ENCODE measurements at places on chromosomes 2 and 18.
A peak's percentile ranks its signal among the peaks of the same experiment; 100 is the strongest.

GRCh38 chr2:41400088-41400665 lies 647.6 kb upstream of the PKDCC start:
- DNase-seq, result no peak

DNA sequence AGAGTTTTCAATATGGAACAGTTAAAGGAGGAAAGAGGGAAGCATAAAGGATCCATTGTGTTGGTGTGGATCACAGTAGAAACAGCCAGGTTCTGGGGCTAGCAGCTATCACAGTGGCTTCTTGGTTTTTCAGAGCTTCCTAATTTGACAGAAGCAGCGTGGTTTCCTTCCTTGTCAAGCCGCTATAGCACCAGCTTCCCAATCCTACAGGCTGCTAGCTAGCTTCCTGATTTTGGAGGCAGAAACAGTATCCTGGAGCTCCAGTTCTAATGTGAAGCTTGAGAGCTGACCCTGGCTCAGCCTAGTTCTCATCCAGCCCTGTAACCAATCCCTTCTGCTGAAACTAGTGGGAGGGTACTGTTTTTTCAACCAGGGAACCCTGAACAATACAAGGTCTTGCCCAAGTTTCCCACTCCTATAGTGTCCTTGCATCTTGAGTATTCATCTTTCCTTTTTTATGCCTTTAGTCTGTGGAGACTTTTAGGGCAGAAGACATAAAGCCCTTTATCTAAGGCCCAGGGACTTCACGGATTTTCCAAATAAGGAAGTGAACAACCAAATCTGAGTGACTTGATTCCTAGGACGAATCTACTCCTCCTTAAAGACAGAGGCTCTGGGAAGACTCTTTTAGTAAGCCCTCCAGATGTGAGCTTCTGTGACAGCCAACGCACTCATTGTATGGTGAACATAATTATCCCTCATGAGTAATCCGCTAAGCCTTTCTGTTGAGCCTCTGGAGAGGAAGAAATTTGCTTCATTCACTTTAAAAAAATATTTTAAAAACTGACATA lies 33.8 kb downstream of the CCDC93 start:
- DNase-seq, result no peak

GRCh38 chr18:47865183-47865582 lies 65.3 kb downstream of the SMAD2 start:
- no peak for DNase-seq

DNA sequence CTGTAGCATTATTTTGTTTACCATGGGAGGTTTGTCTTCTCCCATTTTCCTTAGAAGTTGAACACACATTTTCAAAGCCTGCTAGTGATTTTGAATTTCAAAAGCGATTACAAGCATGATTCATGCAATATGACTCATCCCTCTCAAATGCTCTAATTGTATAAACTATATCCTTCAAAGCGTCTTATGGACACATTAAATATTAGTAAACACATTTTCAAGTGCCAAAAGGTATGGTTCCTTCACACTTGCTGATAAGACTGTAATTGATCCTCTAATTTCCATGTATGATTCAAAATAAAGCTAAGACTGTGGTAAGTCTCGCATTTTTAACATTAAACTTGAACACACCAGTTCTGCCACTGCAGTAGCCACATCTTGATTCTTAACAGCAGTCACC lies 512.9 kb downstream of the LRRTM4 start:
- no peak for DNase-seq

DNA sequence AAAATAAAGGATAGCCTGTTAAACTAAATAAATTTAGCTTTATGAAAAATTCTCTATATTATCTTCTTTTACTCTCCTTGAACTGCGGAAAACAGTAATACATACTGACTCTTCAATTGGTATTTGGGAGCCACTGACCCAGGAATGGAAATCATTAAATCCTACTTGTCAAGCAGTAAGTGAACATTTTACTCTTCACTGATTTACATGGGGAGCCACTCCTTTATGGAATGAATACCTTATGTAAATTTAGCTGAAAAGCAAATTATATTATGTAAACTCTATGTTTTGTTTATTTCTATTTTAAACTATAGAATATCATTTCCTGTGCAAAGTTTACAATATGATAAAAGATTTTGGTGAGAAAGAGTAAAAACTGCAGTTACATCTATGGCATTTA lies 85.2 kb downstream of the STRADB start:
- no peak for DNase-seq

- DNase-seq, result no peak
Measured at GRCh38 chr2:242020196-242021004, 150.9 kb downstream of the RTP5 start.

- DNase-seq, result no peak
Measured at GRCh38 chr2:142974288-142975024, 97.0 kb downstream of the KYNU start.

DNA sequence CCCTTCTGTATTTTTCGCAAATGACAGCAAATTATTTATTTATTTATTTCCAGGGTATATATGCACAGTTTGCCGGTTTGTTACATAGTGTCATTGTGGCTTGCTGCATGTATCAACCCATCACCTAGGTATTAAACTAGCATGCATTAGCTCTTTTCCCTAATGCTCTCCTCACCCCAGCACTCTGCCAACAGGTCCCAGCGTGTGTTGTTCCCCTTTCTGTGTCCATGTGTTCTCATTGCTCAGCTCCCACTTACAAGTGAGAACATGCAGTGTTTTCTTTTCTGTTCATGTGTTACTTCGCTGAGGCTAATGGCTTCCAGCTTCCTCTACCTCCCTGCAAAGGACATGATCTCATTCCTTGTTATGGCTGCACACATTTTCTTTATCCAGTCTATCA lies 592.3 kb downstream of the TRIB2 start:
- DNase-seq, result no peak

DNA sequence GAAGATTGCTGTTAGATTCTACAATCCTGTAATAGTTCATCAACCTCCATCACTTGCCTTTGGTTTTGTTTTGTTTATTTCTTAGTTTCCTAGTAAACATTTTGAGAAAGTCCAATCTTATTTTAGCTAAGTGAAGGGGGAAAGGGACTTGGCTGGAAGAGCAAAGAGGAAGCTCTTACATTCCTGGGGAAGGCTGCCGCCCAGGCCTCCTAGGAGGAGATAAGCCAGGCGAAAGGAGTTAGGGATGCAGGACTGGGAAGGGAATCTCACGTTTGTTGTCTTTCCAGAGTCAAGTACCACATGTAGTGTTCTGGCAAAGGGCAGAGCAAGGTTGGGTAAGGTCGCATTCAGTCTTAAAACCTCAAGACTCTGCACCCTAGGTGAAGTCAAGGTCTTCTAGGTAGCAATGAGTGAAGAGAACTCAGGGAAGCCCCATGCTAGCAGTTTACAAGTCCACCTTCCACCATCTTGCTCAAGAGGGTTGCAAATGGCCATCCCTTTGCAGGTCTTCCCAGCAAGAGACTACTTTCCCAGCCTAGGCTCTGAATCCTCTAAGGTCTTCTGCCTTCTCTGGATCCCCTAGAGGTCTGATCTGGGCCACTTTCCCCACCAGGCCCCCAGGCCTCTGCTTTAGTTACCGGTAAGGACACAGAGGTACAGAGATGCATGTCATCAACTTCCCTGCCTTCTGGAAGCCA lies 320.7 kb downstream of the CYP26B1 start:
- DNase-seq, result no peak

- peak; percentile 85 for DNase-seq
Measured at GRCh38 chr2:152335016-152335725, at the start of gene FMNL2. FMNL2 (plus strand) TSS chr2:152335174.

- peak; percentile 92 for DNase-seq
Measured at GRCh38 chr2:231662028-231662810, 46.1 kb upstream of the PTMA start.

DNA sequence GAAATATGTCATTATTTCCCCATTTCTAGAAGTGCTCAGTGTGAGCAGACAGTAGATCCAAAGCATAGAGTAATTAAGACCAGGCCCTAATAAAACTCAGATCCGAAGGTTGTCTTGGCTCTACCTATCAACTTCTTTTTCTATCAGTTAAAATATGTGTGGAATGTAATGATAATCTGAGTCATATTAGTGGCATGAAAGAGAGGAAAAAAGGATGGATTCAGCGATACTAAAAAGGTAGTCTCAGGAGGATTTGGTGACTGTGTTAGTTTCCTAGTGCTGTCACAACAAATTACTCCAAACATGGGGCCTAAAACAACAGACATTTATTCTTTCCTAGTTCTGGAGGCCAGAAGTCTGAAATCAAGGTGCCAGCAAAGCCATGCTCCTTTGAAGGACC lies 103.7 kb upstream of the NABP1 start:
- DNase-seq, result no peak

DNA sequence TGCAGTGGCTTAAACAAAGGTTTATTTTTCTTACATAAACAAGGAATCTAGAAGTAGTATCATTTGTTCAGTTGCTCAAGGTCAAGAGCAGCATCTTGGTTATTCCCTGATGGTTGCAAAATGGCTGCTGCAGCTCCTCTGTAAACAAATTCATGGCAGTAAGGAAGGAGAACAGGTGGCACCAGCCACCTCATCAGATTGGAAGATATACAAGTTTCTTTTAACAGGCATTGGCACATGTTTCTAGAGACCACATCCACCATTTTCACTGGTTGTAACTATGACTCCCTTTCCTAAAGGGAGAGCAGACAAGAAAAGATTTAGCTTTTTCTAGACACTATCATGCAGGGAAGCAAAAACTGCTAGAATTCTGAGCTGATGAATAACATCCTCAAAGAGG lies 46.3 kb downstream of the PKDCC start:
- no peak for DNase-seq

- no peak for DNase-seq
Measured at GRCh38 chr18:80105369-80106167, 3.5 kb upstream of the ADNP2 start.

DNA sequence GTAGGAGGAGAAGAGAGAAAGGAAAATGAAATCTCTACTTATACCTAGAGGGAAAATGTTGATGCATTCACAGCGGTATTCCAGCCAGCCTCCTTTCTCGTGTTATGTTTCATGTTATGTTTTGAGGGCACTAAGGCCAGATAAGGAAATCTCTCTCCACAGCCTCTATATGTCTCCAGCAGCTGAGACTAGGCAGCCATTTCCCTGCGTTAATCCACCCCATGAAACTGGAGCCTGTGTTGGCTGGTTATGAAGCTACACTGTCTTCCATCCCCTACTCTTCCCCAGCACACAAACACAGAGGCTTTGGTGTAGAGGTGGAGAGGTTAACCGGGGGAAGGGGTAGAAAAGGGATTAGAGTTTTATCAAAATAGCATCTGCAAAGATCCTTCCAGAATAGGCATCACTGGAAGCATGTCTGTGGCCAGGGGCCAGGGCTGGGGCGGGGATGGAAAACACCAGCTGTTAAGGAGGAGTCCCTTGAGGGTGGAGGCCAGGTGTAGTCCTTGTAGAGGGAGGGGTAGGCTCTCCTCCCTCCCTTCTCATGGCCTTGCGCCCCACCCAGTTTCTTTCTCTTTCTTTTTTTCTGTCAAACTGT lies 100.9 kb upstream of the TNP1 start:
- no peak for DNase-seq

DNA sequence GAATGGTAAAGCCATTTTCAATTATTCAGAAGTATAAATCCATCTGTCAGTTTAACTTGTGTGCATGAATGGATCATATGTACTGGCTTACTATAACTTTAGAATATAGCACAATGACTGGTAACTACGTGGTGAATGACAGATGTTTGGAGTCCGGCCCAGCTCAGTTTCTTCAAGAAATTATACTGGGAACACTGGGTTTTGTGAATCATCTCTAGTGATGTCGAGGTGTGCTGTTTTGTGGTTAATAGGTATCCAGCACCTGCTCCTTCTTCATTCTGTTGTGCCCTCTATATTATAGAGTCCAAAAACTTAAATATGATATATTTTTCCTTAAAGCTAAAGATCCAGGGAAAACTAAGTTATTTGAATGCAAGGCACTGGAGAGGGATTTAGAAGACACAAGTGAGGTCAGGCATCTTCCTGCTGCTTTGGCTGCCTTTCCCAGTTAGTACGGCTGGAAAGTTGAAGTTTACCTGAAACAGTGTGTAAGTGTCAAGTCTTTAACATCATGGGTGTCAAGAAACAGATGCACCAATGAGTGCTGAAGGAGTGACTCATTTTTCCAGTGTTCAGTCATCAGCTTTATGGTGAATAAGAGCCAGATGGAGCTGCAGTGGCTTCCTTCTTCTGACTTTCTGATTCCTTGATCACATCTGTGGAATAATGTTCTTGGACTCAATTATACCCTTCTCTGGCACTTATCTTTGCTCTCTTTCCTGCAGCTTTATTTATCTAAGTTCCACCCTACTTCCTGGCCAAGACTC lies 1079.5 kb upstream of the CELF4 start:
- DNase-seq, result no peak
